ENCODE measurements at places on chromosomes 12 and 14. TPM values are rescaled to one million over a fixed set of nuclear protein-coding genes. Genes with fewer than 3 reads are reported as not detected.

Gene PRPF40B
- total RNA-seq = 28.9 TPM

DNA sequence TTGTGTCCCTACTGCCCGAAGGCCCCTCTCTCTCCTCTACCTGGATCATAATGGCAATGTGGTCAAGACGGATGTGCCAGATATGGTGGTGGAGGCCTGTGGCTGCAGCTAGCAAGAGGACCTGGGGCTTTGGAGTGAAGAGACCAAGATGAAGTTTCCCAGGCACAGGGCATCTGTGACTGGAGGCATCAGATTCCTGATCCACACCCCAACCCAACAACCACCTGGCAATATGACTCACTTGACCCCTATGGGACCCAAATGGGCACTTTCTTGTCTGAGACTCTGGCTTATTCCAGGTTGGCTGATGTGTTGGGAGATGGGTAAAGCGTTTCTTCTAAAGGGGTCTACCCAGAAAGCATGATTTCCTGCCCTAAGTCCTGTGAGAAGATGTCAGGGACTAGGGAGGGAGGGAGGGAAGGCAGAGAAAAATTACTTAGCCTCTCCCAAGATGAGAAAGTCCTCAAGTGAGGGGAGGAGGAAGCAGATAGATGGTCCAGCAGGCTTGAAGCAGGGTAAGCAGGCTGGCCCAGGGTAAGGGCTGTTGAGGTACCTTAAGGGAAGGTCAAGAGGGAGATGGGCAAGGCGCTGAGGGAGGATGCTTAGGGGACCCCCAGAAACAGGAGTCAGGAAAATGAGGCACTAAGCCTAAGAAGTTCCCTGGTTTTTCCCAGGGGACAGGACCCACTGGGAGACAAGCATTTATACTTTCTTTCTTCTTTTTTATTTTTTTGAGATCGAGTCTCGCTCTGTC, 1.8 kb downstream of the INHBE start:
- no peak for DNase-seq

DNA sequence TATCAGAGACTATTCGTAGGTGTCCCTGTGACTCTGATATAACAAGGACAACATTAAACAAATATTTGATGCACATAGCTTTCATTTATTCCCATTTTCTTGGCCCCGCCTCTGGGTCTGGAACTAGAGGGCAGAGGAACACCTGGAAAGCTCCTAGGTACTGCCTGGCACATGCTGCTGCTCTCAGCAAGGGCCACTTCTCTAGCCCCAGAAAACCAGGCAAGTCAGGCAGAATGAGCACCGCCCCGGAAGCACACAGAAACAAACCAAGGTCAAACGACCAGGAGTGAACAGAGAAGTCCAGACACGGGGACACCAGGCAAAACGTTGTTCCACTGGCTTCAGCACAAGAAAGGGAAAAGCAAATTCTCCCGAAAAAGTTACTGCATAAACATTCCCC, 76.1 kb downstream of the TTC7B start:
- DNase-seq = peak; percentile 57

- no peak for DNase-seq
Observed at GRCh38 chr14:102629808-102630350, 37.4 kb downstream of the RCOR1 start.

GRCh38 chr14:94681300-94682060, 69.3 kb downstream of the SERPINA3 start:
- peak; percentile 82 for DNase-seq

Measured in osteocyte (in vitro differentiated cells).